ENCODE measurements at places on chromosomes 11 and 22.

DNA sequence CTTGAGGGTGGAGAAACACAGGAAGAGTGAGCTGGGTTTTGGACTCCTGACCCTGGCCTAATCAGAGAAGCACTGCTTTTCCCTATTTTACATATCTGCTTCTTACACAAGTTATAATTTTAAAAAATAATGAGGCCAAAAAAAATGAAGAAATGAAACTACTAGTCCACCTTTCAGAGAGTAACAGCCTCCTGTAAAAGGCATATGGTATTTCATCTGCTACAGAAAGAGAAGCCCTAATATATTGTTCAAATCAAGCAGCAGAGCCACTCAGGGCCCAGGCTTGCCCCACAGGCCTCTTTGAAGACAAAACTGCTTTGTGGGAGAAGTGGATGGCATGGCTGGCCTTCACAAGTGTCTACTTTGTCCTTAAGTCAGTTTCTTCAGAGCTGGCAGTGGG lies 10.0 kb downstream of the DIXDC1 start:
- no peak for DNase-seq

DNA sequence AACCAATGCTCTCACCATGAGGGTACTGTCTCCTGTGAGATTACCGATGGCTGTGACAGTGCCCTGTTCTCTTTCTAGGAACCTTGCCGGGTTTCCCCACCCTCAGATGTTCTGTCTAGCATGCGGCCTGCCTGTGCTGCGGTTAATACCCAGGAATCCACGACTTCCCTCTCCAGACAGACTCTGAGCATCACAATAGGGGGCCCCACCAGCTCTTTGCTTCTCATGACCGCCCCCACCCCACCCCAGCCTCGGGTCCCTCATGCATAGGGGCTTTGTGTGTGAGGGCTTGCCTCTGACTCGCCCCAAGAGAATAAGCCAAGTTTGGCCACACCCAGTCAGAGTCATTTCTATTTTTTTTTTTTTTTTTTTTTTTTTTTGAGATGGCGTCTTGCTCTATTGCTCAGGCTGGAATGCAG lies 10.3 kb downstream of the PARVG start:
- DNase-seq = no peak

GRCh38 chr22:23609983-23610781 lies 21.9 kb downstream of the DRICH1 start:
- no peak for DNase-seq

DNA sequence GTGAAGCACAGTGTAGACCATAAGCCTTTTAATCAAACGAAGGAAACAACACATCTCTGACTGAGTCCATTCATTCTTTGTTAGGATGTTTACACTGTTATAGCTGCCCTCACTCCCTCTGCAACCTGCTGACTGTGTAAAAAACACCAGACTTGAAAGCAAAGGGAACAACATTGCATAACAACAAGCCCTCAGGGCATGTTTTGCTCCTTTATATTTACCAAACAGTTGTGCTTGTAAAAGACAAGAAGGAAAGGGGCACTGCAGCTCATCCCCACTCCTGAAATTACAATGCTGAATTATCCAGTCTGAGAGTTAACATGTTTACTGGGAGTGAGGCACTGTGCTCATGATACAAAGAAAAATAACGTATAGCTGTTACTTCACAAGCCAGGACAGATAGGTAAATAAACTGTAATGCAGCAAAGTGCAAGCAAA lies 46.4 kb downstream of the RAB30 start:
- no peak for DNase-seq

GRCh38 chr22:28873183-28873963 lies 10.0 kb upstream of the ZNRF3 start:
- no peak for DNase-seq

GRCh38 chr22:43110927-43111623 lies 525 bp downstream of the BIK start:
- no peak for DNase-seq

GRCh38 chr11:75152651-75153427 lies 1.9 kb downstream of the SLCO2B1 start:
- DNase-seq = no peak

DNA sequence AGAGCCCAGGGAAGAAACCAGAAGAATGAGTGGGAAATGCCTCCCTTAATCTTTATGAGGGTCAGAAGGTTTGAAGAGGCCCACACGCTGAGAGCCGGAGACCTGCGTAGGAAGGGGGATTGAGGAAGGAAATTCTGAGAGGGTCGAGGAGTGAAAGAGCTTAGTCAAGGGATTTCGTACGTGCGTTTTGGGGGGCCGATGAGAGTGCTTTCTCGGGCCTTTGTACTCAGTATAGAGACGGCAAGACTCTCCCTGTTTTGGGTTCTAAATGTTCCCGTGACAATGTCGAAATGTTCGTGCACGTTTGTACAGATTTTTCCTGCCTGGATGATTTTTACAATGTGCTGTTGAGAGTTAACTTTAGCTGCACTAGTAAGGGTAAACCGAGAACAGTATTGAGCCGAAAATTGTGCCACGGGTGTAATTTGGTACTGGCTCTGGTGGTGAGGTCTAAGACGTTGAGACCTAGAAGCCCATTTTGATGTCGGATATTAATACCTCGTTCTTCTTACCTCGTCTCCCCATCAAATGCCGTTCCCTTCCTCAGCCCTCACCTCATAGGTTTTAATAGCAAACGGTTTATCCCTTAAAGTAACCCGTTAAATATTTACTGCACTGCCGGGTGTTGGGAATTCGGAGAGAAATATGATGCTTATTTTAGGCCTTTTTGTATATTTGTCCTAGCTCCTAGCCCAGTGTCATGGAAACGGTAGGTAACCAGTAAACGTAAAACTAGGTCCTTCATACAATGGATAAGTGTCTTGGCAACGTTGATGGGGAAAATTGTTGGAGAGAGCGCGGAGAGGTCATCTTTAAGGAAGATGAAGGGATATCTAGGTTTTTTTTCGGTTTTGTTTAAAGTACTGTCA lies 734 bp downstream of the C11orf58 start:
- no peak for DNase-seq

DNA sequence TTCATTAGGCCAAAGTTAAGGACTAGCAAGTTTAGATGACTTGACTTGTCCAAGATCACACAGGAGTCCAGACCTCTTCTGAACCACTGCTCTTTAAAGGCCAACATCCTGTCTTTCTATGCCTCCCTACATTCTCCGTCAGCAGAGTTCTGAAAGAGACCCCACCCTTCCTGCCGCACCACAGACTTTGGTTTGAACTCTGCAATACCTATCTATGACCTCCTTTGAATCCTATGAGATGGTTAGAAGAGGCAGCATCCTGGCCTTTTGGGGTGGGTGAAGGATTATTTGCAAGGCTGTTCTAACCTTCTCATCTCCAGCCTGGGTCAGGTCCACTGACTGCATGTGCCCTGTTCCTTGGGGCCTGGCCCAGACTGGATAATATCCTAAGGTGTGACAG lies 4.3 kb upstream of the RRM1 start:
- DNase-seq = no peak

DNA sequence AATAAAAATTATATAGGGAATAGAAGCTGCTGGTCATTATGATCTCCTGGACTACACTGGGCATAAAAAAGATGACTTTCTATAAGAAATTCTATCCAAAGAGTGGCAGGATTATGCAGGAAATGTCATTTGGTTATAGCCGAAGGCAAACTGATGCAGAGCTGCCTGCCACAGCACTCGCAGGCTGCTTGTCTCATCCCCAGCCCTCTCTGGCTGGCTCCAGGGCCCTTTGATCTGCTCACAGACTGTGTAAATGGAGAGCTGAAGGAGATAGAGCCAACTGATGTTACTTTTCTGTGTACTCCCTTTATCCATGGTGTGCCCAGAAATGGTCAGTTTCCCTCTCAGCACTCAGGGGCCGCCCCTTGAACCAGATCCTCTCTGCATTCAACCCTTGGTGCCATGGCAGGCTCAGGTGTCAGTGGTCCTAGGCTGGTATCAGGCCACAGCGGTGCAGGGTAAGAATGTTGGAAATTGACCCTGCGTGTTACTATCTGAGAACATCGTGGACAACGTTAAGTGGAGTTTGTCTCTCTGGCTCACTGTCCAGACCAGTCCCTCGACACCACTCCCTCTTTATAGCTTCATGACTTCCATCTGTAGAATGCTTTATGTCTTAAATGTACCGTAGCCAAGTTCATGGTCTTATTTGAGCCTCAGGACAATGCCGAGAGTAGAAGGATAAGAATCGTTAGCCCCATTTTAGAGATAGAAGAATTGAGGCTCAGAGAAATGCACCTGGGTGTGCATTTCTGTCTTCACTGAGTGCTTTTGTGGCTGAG lies 27.8 kb downstream of the TEAD1 start:
- no peak for DNase-seq

- DNase-seq = no peak
These were observed 50.1 kb downstream of the NRXN2 start for GRCh38 chr11:64672875-64673274.

- no peak for DNase-seq
These were observed 111.9 kb downstream of the WNT7B start for GRCh38 chr22:45864959-45865476.

DNA sequence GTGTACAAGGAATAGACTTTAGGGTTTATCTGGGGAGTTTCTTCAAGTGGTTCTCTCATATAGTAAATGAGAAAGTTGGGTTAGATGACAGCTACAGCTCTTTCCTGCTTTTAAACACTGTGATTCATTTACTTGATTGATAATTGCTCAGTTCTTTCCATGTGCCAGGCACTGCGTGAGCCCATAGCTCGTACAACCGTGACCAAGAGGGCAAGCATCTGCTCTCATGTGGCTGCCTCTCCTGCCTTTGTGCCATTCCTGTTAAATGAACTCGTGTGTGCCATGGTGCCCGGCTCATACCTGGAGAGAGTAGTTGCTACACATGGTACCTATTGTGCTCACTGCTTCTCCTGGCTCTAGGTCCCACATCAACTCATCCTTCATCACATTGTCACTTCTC lies 206.3 kb downstream of the SNX19 start:
- DNase-seq = no peak

DNA sequence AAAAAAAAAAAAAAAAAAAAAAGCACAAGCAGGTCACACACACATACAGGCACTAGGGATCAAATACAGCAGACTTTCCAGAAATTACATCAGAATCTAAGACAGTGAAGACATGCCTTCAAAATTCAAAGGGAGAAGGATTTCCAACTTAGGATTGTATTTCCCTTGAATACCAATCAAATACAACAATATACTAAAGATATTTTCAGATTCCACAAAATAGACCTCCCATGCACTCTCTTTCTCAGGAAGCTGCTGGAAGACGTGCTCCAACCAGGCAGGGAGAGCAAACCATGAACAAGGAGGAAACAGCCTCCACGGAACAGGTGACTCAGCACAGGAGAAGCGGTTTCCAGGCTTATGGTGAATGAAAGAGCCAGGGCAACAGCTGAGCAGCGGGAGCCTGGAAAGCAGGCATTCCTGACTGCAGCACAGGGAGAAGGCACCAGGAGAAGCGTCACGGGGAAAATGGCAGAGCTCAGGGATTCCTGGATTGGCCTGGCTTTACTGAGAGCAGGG lies 32.0 kb downstream of the TMEM184B start:
- no peak for DNase-seq

DNA sequence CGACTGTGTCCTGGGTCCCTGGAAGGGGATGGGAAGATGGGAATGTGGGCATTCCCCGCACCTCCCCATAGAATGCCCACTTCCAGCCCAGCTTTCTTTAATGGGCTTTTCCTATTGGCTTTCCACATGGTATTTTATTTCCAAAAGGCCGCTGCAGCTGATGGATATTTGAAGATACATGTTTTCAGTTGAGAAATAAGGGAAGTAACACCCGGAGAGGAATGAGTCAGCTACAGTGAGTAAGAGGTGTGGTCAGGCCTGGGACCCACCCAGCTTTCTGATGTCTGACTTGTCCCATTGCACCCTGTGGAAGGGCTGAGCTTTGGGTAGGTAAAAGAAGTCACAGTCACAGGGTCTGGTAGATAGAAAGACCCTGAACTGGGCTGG lies 476.9 kb downstream of the MIAT start:
- DNase-seq = no peak

GRCh38 chr22:48347311-48347710 lies 1480.4 kb downstream of the BRD1 start:
- no peak for DNase-seq

DNA sequence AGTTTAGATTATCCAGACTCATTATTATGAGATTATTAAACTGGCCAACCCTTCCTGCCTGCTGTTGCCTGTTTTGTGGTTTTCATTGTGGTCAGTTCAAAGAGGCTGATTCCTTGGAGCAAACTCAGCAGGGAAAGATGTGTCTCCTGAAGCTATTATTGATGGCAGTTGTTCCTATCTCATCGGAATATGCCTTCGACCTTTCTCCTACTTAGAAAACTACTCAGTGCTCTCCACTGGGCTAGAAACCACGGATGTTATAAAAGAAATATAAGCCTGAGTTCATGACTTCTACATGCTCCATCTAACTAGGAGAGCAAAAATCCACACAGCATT lies 80.2 kb upstream of the NAV2 start:
- DNase-seq = no peak

DNA sequence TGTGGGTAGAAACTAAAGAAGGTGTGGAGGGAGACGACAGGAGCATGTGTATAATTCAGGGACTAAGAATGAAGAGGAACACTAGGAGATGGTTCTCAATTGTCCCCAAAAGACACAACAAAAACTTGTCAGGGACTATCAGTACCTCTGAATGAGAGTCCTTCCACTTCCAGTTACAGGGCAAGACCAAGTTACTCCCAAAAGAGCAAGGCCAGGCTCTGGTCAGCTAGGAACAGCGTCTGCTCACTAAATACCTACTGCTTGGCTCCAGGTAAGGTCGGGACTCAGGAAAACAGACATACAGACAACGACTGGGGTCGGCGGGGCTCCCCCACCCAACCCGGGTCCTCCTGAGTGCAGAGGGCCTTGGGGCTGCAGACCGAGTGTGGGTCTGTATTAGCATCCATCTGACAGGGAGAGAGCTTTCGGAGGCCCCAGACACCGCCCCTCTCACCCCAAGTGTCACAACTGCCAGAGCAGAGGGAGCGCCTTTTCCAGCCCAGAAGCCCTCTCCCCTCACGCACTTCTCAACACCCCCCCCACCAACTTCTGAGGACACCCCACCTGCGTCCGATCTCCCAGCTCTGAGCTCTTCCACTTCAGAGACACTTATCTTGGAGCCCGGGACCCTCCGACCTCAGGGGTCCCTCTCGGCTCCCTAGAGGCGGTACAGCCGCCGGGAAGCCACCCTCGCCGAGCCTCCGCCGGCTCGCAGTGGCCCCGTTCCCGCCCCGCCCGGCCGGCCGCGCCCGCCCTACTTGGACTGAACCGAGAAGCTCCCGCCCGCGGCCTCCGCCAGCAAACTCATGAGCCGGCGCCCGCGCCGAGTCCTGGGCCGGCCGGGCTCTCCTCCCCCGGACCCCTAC lies 522 bp downstream of the RHOG start:
- DNase-seq = no peak

- DNase-seq = no peak
These were observed 847 bp downstream of the ME3 start for GRCh38 chr11:86671531-86672006.

DNA sequence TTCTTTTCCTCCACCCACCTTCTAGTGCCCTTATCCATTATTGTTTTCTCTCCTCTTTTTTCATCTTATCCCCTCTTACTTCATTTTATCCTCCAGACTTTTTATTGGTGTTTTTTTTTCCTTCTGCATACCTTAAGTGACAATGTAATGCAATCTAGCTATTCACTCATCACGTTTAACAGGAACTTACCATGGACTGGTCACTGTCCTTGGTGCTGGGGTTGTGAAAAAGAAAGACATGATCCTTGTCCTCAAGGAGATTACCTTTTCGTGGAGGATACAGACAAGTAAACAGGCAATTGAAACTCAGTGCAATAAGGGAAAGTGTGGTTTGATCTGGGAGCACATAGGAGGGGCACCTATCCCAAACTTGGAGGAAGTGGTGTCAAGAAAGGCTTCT lies 20.7 kb downstream of the SYT9 start:
- no peak for DNase-seq

- no peak for DNase-seq
These were observed 71.1 kb upstream of the BID start for GRCh38 chr22:17845327-17845726.

- no peak for DNase-seq
These were observed 15.2 kb downstream of the KRTAP5-5 start for GRCh38 chr11:1644601-1645356.

All from progenitor cell of endocrine pancreas (in vitro differentiated cells).